ENCODE measurements at places on chromosomes 2 and 18. TPM values are rescaled to one million over a fixed set of nuclear protein-coding genes. Genes with fewer than 3 reads are reported as not detected.
A peak's percentile ranks its signal among the peaks of the same experiment; 100 is the strongest.

DNA sequence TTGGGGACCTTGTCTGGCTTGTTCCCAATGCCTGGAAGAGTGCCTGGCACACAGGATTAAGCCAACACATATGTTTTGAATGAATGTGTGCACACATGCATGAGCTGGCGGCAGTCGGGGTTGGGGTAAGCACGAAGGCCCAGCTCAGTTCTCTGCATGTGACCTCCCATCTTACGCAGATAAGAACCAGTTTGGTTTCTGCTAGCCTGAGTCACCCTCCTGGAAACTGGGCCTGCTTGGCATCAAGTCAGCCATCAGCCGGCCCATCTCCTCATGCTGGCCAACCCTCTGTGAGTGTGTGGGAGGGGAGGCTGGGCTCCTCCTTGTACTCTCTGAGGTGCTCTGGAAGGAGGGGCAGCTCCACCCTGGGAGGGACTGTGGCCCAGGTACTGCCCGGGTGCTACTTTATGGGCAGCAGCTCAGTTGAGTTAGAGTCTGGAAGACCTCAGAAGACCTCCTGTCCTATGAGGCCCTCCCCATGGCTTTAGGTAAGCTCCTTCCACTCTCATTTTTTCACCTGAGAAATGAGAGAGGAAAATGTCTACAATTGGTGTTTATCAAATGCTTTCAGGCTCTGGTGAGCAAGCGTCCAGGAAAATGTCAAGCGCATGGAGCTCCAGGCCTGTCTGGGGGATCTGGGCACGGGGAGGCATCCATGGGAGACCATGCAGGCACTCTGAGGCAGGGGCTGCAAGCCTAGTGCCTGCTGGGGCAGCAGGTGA, 9.7 kb upstream of the IL1RN start:
- no peaks in the 10 kb centered on the region for H3K27me3 ChIP-seq
- DNase-seq: no peak
- H3K4me1 ChIP-seq: no peaks in the 10 kb centered on the region

- no peaks in the 10 kb centered on the region for H3K27me3 ChIP-seq
- H3K4me1 ChIP-seq: no peaks in the 10 kb centered on the region
- no peak overlapping the region for H3K27ac ChIP-seq
- H3K4me3 ChIP-seq: no peak overlapping the region
- DNase-seq: no peak
Observed at GRCh38 chr2:168686452-168687191, 115.8 kb upstream of the NOSTRIN start.

DNA sequence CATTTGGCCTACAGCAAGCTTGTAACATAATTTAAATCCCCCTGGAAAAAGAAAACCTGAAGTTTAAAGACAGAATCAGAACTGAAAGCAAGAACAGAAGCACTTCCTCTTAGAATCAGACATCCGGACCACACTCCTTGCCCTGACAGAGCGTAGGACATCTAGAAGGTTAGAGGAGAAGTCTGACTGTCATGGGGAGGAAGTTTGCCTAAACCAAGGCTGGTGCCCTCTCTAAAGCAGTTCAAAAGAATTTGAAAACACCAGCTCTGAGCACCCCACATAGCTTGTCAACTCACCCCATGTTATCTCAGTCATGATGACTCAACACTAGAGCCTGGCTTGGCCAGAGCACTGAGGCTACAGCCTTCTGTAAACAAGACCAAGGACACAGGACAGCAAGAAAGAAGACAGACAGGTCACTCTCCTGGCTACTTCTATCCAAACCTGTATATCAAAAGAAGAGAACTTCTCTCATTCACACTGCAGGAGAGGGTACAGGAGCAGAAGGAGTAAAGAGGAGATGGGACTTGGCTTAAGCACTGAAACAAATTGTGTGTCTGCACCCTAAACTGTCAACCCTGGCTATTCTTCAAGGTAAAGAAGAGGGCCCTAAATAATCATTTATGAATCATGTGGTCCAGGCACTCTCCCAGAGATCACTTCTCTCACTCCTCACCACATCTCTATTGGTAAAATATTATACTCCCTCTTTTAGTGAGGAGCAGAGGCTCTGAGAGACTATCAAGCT, 198.6 kb downstream of the MEMO1 start:
- H3K27me3 ChIP-seq: no peaks in the 10 kb centered on the region
- H3K4me1 ChIP-seq: no peaks in the 10 kb centered on the region
- no peak for DNase-seq
- no peak overlapping the region for H3K4me3 ChIP-seq
- H3K27ac ChIP-seq: no peak overlapping the region

GRCh38 chr2:68248361-68248760, 4.0 kb downstream of the PPP3R1 start:
- no peak overlapping the region for H3K4me3 ChIP-seq
- H3K36me3 ChIP-seq: no peaks in the 10 kb centered on the region
- H3K27ac ChIP-seq: no peak overlapping the region
- H3K27me3 ChIP-seq: no peaks in the 10 kb centered on the region
- no peak for DNase-seq
- H3K4me1 ChIP-seq: peaks cover 57% of the 10 kb centered on the region

The CCDC141 gene
- total RNA-seq: 4.6 TPM

The SLC4A5 gene
- total RNA-seq: 2.1 TPM

DNA sequence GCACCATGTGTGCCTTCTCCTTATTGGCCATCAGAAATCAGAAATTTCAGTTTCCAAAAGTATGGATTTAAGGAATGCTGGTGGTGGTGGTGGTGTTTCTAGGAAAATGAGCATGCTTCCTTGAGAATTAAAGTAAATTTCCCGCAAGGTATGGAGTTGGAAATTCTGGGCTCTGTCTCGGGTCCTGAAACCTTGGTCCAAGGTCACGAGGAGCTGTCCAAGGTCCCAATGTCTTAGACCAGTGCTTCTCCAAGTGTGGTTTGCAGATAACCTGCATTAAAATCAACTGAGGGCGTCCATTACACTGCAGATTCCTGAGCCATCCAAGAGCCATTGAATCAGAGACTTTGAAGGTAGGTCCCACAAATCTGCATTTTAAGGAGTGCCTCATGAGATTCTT, 210.9 kb upstream of the PKDCC start:
- H3K4me1 ChIP-seq: peaks cover 11% of the 10 kb centered on the region
- no peaks in the 10 kb centered on the region for H3K36me3 ChIP-seq
- DNase-seq: no peak
- H3K4me3 ChIP-seq: no peak overlapping the region
- no peaks in the 10 kb centered on the region for H3K27me3 ChIP-seq

DNA sequence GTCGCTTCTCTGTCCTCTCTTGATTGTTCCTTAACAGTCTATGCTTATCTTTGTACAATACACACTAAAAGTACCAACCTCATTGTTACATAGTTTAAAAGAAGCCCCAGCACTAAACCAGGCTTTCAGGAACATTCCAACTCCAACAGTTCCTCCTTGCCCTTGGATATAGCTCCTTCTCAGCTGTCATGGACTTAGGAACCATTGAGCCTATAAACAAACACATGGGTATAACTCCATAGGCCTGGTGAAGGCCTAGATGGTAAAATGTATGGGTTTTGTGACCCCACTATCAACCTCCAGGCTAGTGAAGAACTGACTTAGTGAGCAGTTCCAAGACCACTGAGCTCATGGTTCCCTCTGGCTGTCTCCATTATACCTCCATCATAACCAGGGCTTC, 74.8 kb upstream of the SLC39A10 start:
- DNase-seq: no peak
- no peaks in the 10 kb centered on the region for H3K36me3 ChIP-seq
- no peak overlapping the region for H3K27ac ChIP-seq
- peaks cover 7% of the 10 kb centered on the region for H3K4me1 ChIP-seq
- no peak overlapping the region for H3K4me3 ChIP-seq

DNA sequence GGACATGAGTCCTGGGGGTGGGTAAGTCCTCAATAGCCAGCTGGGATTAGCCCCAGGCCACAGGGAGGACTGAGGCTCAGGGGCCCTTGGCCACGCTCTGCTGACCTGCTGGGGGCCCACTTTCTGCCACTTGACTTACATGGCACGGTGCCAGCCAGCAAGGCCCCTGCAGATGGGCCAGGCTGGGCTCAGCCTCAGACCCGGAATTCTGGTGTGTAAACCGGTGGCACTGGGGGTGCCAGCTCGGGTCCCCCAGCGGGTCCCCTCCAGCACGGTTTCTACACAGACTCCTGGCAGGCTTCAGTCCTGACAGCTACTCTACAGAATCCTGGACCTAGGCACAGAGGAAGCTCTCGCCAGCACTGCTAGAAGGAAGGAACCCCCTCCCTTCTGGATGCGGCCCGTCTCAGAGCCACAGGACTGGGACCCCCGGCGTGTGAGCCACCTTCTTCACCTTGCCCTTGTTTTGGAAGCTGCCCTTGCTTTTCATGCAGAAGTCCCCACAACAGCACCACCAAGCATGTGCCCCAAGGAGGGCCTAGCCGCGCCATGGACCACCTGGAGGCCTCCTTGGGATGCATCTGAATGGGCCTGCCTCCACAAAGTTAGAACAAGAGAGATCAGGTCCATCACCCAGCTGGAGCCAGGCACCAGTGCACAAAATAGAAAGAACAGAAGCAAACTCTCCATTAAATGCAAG, 8.0 kb downstream of the HDAC4 start:
- no peaks in the 10 kb centered on the region for H3K27me3 ChIP-seq
- peaks cover 74% of the 10 kb centered on the region for H3K4me1 ChIP-seq
- peaks cover 16% of the 10 kb centered on the region for H3K36me3 ChIP-seq
- H3K4me3 ChIP-seq: no peak overlapping the region
- DNase-seq: peak; percentile 66

DNA sequence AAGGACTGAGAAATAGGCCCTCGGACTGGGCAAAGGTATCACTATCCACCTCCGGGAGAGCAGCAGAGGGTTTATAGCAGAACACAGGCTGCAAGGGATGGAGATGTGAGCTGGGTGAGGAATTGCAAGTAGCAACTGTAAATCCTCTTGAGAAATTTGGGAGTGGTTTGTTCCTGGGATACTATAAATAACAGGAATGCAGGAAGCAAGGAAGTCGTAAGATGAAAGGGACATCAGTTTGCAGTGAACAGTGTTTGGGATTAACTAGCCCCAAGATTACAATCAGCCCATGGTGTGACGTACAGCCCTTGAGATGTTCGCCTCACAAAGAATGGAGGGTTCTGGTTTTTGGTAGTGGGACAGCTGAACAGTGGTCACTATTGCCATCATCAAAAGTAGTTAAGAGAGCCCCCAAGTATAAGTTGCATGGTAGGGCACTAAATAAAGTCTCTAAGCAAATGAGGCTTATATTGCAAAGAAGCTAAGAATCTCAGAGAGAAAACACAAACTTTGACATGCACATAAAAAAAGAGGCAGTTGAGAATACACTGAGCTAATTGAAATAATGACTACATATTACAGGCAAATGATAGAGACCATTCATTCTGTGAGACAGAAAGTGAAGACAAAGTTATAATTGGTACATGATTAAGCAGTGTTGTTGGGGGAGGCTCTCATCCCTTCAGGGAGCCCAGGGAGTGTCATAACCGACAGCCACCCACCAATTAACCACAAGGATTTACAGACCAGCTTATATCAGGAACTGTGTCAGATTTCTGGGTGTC, 362.5 kb upstream of the ACVR2A start:
- no peak for DNase-seq
- no peak overlapping the region for H3K4me3 ChIP-seq
- H3K36me3 ChIP-seq: no peaks in the 10 kb centered on the region
- peaks cover 7% of the 10 kb centered on the region for H3K4me1 ChIP-seq

GRCh38 chr2:211990335-211990734, 548.3 kb downstream of the ERBB4 start:
- DNase-seq: no peak
- no peaks in the 10 kb centered on the region for H3K36me3 ChIP-seq
- no peak overlapping the region for H3K4me3 ChIP-seq
- H3K27me3 ChIP-seq: no peaks in the 10 kb centered on the region

GRCh38 chr2:212477571-212477970, 61.0 kb downstream of the ERBB4 start:
- no peaks in the 10 kb centered on the region for H3K27me3 ChIP-seq
- no peak for DNase-seq
- H3K27ac ChIP-seq: no peak overlapping the region
- H3K36me3 ChIP-seq: no peaks in the 10 kb centered on the region

GRCh38 chr2:164114937-164115336, 379.1 kb upstream of the FIGN start:
- no peak overlapping the region for H3K27ac ChIP-seq
- no peak for DNase-seq
- H3K4me1 ChIP-seq: no peaks in the 10 kb centered on the region
- no peaks in the 10 kb centered on the region for H3K36me3 ChIP-seq
- no peak overlapping the region for H3K4me3 ChIP-seq
- no peaks in the 10 kb centered on the region for H3K27me3 ChIP-seq

DNA sequence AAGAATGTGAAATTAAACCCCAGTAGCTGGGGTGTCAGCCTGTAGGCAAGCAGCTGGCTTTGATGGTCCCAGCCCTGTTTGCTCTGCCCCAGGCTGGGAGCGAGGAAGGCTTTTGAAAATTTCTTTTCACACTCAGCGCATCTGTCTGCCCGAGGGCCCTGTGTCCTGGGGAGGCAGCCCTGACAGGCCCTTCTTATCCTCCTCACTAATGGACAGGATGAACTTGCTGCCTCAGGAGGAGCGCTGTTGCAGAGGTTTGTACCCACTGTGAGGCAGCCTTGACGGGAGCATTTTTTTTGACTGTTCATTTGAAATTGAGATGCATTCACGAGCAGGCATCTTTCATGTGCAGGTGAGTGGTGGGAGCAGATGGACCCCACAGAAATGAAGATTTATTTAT, 62.4 kb downstream of the SERPINB8 start:
- DNase-seq: no peak
- H3K36me3 ChIP-seq: no peaks in the 10 kb centered on the region
- H3K4me1 ChIP-seq: no peaks in the 10 kb centered on the region
- H3K27me3 ChIP-seq: no peaks in the 10 kb centered on the region

DNA sequence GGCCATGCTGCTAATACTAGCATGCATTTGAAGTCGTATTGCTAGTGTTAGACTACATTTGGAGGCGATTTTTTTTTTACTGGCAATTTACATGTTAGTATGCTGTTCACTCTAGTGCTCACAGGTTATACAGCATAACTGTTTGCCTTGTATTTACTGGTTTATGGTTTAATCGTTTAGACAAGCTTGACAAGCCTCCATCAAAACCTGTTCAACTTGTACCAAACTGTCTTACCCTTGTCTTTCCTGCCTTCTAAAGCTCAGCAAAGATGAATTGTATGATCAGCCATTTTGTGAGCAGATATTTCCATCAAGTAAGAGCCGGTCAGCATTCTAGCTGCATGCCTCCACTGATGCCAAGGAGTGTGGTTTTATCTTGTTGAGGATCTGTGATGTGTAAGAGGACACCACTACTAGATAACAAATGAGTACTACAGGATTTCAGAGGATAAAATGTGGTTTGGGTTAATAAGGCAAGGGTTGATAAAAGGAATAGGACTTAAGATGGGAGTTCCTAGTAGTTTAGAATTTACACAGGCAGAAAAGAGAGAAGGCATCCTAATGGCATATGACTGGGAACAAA, 68.4 kb upstream of the ITM2C start:
- H3K4me3 ChIP-seq: no peak overlapping the region
- no peak for DNase-seq
- no peaks in the 10 kb centered on the region for H3K27me3 ChIP-seq
- H3K36me3 ChIP-seq: peaks cover 21% of the 10 kb centered on the region

All from sigmoid colon (tissue), 7 donors.